ENCODE measurements at places on chromosomes 1 and 21.
A peak's percentile ranks its signal among the peaks of the same experiment; 100 is the strongest.

- no peak for DNase-seq
Observed at GRCh38 chr1:21027805-21028204, 148.9 kb downstream of the EIF4G3 start.

GRCh38 chr1:8020032-8020431, 6.1 kb downstream of the ERRFI1 start:
- DNase-seq, result peak; percentile 68

DNA sequence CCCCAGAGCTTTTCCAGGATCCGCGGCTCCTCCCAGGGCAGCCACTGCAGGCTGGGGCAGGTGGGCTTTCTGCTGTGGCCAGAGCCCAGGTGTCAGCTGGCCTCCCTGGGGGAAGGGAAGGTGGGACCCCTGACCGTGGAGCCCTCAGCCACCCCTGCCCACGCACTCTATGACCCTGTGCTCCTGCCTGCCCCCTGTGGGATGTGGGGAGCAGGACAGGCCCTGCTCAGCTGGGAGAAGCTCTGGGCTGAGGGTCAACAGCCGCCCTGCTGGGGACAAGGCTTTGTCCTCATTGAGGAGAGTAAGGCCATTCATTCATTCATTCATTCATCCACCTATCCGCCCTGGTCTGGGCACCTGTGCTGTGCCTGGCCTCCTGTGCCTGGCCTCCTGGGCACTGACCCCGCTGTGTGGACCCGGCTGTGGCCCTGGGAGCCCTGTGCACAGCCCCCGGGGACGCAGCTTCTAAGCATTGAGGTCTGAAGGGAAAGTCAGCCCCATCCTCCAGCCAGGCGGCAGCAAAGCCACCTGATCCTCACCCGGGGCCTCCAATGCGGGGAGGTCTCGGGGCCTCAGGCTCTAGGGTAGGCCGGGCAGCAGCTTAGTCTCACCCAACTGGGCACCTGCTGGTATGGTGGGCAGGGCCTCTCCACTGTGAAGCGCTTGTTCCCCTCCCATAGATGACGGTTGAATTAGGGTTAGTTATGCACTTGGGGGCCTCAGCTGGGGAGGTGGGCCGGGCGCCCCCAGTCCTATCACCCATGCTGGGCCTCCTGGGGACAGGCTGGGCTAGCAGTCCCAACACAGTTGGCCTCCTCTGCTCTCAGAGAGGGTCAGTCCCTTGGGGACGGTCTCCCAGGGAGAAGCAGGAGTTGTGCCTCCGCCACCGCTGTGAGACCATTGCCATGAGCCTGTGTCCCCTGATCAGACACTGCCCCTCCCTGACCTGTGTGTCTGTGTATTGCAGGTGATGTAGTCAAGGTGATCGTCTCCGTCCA, 6.0 kb downstream of the TNFRSF14 start:
- DNase-seq, result no peak

DNA sequence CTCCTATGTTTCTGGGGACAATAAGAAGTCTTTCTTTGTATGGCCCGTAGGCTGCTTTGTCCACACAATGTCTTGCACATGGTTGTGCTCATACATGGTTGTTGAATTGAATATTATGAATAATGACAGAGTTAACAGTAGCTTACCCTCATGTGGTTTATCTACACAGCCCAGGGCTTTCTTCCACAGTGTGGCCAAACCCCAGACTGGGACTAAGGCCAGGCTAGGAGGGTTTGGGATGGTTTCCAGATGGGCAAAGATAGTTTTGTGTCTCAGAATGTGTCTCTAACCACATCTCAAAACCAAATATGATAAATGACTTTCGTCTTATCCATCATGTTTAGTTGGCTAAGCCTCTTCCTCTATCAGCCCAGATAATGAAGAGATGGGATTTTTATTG, 65.2 kb downstream of the CACNA1E start:
- no peak for DNase-seq

DNA sequence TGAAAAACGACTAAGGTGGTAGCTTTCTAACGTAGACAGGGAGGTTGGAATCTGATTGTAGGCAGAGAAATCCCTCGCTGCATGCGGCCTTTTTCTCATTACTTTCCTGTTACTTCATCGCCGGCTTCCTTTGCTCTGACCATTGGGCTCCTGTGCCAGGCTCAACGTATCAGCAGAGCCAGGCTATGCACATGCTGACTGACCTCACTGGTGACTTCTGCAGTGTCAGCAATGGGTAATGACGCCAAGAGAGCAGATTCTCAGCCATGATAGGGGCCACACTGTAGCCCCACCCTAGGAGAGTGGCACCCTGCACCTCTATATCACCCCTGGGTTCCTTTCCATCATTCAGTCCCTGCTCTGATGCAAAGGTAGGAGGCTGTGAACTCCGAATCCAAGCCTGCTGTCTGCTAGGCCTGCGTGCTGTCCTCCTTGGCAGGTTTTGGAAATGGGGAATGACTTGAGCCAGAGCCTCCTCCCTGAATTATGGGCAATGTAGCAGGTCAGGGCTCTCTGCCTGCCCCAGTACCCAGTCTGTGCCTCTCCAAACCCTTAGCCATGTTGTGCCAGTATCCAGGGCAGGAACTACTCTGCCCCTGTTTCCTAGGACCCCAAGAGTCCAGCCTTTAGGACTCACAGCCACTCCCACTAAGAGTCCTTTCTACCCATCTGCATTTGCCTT, 11.4 kb downstream of the PPFIA4 start:
- DNase-seq, result no peak

DNA sequence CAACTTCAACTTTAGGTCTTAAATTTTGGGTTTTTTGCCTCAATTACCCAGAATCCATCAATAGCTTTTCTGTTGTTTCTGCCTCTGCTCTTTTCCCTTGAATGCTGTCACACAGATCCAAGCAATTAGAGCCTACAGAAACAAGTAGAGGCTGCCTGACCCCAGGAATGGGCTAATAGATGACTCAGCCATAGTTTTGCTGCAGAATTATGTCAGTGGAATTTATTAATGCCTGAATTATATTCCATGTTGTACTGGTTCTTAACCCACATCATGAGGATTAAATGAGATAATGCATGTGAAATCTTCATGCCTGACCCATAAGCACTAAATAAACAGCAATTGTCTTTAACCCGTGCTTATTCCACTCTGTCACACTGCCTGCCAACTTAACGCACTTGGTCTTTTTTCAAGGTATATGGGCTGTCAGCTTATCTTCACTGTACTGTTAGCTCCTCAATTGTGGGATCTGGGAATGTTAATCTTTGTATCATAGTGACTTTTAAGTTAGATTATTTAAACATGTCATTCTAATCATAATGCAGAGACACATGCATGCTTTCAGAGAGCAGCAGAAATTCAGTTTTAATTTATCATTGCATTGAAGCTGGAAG, 213.3 kb downstream of the ROR1 start:
- DNase-seq, result no peak

- DNase-seq, result no peak
Observed at GRCh38 chr1:94935476-94935875, 8.6 kb upstream of the CNN3 start.

GRCh38 chr1:119893238-119893791, 3.0 kb downstream of the ADAM30 start:
- no peak for DNase-seq

DNA sequence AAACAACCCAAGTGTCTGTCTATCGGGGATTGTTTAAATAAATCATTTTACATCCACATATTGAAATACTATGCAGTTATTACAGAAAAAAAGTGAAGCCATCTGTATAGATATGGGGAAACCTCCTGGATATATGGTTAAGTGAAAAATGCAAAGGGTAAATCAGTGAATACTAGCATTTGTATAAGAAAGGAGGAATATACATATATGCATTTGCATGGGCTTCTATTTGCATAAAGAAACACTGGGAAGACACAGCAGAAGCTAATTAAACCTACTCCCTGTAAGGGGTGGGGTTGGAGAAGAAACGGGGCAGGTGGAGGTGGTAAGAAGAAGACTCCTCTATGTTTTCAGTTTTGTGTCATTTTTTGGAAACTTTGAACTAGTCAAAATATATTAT, 16.6 kb upstream of the KIRREL1 start:
- DNase-seq, result no peak

DNA sequence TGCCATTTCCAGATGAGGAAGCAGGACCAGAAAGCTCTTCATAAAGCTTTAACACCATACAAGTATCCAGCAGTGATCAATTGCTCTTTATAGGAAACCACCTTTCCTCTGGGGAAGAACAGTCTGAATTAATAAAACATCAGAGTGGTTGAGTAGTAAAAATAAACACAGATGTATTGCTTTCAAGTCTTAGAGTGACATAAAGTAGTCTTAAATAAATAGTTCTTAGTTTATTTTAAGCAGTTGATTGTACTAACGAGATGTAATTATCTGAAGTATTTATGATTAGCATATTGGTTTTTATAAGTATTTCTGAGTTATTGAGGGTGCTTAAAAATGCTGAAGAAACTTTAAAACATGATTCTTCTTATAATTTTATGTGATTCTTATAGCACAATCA, 67.0 kb downstream of the PRKAA2 start:
- no peak for DNase-seq

DNA sequence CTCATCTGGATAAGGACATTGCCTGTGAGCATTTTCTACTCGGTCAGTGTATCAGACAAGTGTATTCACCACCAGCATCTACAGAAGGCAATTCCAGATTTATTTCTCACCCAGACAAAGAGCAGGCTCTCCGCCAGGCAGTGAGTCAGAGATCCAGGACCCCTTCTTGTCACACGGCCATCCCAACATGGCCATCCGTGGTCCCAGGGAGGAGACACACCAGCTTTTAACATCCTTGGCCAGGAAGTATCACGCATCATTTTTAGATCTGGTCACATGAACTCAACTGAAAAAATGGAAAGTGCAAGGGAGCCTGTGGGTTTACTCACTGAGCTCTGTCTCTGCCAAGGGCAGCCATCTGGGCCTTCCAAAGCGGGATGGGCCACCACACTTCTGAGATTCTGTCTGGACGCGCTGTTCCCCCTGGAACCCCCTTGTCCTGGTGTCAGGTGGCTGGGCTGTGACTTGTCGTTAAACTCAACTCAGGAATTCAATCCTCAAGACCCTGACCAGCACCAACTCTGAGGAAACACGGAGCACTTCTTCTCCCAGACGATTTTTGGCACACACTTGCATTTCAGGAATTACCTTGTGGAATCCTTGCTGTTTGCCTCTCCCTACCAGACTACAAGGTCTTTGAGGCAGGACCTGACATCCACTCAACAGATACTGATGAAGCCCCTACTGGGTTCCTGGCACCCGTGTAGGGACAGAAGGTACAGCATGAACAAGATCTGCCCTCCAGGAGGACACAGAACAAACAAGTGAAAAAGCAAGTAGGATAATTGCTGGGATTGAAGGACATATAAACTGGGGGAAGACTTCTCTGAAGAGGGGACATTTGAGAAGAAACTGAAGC, 21.6 kb upstream of the CCSAP start:
- DNase-seq, result no peak

GRCh38 chr1:111422546-111423391, 4.8 kb downstream of the OVGP1 start:
- peak; percentile 66 for DNase-seq

DNA sequence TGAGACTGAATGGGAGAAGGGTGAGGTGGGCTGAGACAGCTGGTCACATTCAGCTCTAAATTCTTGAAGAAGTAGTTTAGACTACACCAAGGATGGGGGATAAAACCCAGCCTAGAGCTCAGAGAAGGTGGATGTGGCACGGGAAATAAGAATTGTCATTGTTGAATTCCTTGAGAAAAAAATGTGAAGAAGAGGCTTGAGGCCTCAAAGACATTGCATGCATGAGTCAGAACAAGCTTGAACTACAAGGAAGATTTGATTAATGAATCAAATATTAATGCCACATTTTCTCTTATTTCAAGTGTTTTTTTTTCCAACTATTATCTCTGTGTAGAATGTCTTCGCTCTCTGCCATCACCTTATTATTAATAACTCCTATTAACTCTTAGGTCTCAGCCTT, 58.9 kb downstream of the MAP3K7CL start:
- DNase-seq, result no peak

DNA sequence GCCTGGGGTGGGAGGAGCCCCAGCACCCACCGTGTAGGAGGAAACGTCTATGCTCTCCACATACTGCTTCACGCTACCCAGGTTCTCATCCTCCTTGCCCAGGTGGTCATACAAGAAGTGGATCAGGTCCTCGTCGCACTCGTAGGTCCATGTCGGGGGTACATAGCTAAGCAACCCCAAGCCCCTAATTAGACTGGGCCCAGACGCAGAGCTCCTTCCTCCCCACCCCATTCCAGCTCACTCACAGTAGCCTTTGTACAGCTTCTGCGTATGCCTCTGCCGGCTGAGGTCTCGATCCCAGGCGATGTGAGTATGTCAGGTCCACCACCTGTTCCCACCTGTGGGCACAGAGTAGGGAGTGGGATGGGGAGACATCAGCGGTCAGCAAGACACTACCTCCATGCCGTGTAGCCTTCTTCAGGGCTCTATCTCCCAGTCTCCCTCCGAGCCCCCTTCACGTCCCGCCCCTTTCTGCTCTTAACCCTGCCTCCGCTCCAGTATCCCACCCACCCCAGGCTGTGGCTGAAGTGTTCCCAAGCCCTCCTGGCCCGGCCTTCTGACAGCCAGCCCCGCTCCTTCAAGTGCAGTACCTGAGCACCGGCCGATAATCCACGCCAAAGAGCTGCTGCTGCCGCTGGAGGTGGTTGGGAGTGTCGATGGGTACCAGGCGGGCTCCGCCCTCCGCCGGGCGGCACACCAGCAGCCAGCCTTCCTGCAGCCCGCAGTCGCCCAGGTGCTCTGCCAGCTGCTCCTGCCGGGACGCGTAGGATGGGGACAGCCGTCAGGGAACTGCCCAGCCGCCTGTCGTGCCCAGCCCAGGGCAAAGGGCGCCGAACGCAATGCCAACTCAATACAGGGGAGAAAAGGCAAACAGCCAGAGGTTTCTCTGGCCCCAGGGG, 919 bp downstream of the HECTD3 start:
- DNase-seq, result peak; percentile 66

DNA sequence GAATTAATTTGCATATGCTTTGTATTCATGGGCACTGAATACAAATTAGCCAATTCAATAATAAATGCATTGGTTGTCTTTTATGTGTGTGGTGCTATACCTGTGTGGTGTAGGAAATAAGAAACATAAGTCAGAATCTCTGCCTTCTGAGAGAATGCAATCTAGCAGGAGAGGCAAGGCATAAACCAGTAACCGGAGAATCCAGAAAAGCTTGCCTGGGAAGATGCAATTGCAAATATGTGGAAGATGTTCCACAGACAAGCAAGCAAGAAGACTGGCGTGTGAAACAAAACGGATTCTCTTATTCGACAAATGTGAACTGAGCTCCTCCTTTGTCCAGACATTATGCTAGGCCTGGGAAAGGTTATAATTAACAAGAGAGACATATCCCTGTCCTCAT, 134.3 kb downstream of the NR5A2 start:
- no peak for DNase-seq
